ENCODE measurements at places on chromosomes 5 and 9.

DNA sequence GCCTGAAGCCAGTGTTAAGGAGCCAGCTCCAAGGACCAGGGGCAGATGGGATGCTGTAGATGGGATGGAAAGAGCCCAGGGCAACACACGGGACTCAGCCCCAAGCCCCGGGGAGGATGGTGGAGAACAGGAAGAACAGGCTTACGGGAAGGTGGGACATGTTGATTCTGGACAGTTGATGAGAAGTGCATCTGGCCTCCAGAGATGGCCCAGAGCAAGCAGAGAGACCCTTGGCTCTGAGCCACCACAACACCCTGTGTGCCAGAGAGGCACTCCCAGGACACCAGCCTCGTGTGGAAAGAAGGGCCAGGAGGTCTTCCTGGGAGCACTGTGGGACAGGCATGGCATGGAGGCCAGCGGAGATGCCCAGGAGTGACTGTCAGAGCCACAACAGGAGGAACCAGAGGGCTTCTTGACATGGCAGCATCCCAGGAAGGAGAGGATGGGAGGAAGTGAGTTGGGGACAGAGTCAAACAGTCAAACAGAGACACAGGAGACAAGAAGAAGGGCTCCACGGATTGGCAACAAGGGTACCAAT lies 156.3 kb upstream of the MVB12B start:
- no peak for DNase-seq

DNA sequence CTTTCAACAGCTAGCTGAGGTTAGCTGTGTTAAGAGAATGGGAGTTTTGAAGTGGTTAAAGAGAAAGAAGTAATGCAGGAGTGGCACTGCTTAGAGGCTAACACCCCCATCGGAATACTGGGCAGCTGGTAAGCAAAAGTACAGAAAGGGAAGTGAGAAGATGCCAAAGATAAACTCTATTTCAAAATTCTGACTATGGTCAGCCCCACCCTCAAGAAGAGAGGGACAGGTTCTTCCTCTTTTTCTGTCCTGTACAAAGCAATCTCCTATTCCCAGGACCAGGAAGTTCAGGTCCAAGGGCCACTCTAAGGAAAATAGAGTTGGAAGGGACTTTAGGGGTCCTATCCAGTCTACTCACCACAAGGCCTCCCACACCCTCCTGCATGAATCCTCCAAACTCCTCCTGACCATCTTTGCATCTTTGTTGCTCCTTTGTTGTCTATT lies 45.9 kb upstream of the JAK2 start:
- DNase-seq, result no peak

DNA sequence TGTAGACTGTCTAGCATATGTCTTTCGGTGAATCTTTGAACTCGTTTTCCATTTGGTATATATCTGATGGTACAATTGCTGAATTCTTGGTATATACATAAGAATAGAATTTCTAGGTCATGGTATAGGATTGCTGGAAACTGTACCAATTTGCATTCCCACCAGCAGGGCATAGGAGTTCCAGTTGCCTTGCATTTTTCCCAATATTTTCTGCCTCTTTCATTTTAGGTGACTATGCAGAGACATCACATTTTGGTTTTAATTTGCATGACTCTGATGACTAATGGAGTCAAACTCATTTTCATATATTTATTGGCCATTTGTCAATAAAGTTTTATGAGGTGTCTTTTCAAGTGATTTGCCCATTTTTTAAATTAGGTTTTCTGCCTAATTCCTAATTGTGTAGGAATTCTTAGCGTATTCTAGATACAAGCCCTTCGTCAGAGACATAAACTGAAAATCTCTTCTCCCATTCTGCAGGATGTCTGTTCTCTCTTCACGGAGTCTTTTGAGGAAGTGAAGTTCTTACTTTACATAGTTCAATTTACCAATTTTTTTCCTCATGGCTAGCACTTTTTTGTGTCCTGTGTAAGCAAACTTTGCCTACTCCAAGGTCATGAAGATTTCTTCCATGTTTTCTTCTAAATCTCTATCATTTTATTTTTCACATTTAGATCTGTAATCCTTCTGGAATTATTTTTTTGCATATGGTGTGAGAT lies 28.9 kb upstream of the PDCD1LG2 start:
- no peak for DNase-seq

DNA sequence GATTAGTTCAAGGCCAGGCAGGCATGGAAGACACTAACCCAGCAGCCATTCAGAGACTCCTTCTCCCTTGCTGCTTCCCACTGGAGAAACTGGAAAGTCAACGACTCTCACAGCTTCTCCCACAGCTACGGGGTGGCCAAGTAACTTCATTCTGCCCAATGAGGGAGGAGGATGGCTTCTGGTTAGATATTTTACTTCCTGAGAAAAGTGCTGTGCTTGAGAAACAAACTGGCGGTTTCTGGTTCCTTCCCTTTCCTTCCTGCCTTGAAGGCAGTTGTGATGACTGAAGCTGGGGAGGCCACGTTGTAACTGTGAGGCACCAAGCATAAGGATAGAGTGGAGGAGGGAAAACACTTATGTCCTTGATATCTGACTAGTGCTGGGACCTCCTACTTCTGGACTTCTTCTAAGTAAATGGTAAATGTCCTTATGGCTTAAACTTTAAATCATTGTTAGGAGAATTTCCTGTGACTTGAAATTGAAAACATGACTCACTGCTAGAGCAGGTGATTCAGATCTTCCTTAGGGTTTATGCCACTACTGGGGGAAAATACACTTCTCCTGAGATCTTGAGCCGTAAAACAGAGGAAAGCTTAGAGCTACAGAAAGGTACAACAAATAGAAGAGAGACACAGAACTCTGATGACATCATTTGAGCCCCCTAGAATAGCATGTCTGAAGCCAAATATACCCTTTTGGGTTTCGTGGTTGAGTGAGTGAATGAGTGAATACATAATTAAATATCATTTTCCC lies 3.1 kb upstream of the GNPDA1 start:
- no peak for DNase-seq

GRCh38 chr9:134283692-134284265 lies 42.5 kb upstream of the RXRA start:
- DNase-seq, result no peak

DNA sequence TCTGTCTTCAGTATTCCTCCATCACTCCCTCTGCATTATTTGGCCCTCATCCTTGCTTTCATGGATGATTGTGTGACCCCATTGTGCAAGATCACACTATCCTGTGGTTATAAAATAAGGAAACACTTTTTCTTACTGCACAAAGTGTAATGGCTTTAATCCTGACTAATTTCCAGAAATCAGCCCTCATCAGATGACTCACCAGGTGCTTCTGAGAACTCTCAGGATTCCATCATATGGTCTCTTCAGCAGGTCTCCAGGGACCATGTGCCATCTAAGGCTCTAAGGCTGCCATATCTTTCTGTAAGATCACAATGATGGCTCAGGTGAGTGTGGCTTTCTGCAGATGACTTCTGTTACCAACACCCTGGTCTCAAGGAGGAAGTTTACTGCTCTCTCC lies 27.3 kb upstream of the FER start:
- no peak for DNase-seq

DNA sequence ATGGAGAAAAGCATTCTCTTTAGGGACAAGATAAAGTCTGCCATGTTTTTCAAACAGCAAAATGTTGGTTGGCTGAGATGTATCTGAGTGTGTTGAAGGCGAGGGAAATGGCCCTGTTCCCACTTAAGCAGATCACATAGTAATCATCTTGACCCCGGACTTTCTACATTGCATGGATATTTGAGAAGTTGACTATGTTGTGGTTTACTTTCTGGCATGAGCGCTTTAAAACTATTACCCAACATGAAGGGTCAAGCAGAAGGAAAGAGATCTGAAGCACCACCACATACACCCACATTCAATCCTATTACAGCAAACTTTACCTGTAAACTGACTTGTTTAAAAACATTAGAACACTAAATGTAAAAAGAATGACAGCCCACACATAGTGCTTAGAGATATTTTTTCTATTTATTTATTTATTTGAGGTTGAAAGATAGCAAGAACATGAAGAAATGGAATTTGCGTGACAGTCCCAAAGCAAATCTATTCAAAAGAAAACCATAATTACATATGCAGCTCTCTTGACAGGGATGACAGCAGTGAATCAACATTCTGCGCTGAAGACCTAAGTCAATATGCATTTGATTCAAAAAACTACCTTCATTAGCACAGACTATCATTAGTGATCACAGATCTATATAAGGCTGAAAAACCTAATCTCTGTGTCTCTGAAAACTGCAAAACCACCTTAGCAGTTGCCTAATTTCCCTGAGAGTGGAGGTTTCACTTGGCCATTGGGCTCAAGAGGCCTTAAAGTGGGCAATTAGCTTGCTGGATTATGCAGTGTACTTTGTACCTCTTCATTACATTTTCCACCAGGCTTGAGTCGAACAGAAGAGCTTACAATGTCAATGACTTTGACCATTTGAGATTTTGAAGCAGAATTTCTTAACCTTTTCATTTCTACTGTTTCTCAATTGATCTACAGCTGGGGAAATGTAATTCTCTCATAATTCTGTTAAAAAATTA lies 195.0 kb downstream of the PDE4D start:
- no peak for DNase-seq

- no peak for DNase-seq
Observed at GRCh38 chr5:79582186-79582585, 30.1 kb upstream of the TENT2 start.

DNA sequence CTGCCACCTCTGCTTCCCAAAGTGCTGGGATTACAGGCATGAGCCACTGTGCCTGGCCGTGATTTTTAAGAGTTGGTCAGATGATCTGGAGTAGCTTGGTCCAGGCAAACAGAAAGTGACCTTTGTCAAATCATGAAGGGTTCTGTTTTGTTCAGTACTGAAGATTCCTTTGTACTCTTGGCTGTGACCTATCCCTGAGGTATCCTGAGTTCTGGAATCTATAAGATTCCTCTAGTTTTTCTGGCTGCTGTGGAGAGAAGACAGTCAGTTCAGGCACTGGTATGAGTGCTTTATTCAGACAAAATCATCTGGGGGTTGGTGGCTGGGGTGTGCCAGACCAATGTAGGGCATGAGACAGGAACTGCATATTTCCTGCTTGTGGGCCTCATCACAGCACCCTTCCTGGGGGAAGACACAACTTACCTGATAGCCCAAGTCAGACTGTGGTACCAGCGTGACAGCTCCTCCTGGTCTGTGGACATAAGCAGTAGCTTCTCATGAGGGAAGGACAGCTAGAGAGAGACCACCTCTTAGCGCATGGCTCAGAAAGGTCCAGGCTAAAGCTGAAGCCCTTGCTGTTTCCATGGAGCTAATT lies 3.1 kb downstream of the ARHGEF39 start:
- no peak for DNase-seq
